Stomach (tissue), 19 donors: ENCODE measurements at places on chromosomes 4 and X. TPM values are rescaled to one million over a fixed set of nuclear protein-coding genes. Genes with fewer than 3 reads are reported as not detected.

DNA sequence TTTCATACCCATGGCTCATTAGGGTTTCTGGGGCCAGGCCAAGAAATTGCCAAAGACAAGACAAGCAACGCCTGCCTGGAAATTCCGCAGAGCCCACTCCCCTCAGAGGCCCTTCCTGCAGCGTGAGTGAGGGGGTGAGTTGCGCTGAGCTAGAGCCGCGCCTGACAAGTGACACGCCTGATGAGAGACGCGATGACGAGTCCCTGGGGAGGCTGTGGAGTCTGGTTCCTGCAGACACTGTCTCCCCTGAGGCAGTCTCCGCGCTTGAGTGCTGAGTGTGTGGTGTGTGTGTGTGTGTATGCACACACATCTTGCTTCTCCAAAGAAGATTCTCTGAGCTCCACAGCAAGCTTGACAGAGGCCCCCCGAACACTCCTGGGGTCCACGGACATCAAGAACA, 269.8 kb downstream of the BCOR start:
- DNase-seq, result no peak

DNA sequence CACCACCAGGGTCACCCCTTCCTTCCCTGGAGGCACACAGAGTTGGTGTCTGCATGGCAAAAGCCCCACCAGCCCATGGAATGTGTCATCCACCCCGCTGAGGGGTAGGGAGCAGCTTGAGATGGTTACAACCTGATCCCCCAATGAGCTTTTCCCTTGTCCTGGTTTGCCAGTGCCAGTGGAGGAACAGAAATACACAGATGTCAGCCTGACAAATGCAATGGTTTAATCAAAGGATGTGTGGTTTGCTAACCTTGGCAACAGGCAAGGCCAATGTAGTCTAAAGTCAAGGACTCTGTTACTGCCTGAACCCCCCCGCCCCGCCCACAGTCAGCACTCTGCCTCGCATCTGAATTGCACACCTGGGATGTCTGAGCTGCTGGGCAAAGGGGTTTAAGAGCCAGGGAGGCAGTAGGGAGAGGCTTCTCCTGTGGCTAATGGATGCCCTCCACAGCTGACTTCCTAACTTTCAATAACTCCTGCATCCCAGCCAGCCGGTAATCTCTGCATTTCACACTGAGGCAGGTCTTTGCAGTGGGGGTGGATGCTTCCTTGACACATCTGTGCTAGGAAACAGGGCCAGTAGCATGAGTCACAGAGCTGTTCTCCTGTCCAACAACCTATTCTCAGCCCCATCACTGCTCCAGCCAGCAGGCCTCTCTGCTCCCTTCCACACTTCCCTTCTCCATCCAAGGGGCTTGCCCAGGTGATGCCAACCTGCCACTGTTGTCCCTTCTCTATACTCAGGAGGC, 137.5 kb downstream of the AMMECR1 start:
- DNase-seq, result no peak

DNA sequence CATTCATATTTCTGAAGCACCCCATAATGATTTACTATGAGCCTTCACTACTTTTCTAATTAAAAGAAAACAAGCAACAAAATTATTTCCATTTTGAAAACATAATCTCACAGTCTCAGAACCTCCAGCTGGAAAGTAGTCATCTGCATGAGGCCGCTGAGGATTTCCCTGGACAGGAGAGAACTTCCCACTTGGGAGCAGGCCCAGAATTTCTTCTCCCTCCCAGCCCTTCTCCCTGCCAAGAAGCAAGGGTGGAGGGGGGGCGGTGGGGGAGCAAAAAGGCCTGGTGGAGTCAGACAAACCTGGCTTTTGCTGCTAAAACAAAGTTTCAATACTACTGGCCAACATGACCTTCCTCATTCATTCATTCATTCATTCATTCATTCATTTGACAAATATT, 167.3 kb downstream of the PJA1 start:
- DNase-seq, result no peak

GRCh38 chr4:85722807-85723206, 247.9 kb downstream of the ARHGAP24 start:
- no peak for DNase-seq

- no peak for DNase-seq
These were observed 40.2 kb downstream of the KDM5C start for GRCh38 chrX:53184836-53185235.

- DNase-seq, result peak; percentile 65
These were observed 158.2 kb upstream of the MAP3K15 start for GRCh38 chrX:19673375-19674040.

DNA sequence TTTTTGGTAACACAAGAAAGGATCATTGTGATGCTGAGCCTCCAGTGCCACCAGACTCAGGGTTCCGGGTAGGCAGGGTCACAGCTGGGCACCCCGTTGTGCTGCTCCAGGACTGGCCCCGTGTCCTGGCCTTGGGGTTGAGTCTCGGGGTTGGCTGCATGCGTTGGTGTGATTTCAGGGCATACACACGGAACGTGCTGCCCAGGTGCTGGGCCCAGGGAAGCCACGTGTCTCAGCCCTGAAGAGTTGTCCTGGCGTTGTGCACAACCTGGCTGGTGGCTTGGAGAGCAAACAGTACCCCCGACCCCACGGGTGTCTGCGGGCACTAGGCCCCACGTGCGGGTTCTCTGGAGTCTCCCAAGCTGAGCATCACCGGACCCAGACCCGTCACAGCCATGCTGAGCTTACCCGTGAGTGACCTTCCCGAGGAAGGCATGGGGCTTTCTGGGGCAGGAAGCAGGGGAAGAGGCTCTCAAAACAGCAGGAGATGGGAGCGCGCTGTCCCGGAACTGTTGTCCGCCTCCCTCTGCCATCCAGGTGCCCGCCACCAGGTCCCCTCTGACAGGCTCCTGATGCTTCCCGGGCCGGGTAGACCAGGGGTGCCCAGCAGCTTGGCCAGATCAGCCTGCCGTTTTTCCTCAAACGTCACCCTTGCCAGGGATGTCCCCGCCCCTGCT, 66.1 kb upstream of the ENPP6 start:
- DNase-seq, result no peak

GRCh38 chr4:33724685-33725084, 2519.6 kb downstream of the ARAP2 start:
- DNase-seq, result no peak

GRCh38 chr4:53196882-53197771, 168.7 kb downstream of the SCFD2 start:
- DNase-seq, result no peak

- DNase-seq, result peak; percentile 94
These were observed 183.2 kb downstream of the FBXW7 start for GRCh38 chr4:152352622-152353116.

DNA sequence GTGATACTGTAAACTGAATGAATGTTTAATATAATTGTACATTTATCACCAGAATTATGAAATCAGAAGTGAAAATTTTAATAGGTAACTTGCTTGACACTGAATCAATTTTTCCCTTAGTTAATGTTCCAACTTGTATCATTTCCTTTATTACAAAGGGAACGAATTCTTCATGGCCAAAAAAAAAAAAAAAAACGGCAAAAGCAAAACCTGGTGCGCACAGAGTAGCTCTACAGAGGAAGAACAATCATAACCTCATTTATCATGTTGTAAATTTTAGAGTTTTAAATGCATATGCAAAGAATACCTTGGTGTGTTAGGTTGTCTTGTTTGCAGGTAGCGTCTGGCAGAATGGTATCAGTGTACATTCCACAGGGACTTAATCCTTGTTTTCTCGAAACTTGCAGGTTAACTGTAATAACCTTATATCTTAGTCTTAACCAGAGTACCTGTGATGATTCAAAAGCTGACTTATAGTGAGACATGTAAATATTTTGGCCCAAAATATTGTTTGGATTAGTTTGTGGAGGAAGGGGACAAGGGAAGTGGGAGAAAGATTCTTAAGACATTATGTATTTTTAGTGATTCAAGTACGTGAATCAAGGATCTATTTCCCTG, 70.0 kb downstream of the NPNT start:
- DNase-seq, result no peak

DNA sequence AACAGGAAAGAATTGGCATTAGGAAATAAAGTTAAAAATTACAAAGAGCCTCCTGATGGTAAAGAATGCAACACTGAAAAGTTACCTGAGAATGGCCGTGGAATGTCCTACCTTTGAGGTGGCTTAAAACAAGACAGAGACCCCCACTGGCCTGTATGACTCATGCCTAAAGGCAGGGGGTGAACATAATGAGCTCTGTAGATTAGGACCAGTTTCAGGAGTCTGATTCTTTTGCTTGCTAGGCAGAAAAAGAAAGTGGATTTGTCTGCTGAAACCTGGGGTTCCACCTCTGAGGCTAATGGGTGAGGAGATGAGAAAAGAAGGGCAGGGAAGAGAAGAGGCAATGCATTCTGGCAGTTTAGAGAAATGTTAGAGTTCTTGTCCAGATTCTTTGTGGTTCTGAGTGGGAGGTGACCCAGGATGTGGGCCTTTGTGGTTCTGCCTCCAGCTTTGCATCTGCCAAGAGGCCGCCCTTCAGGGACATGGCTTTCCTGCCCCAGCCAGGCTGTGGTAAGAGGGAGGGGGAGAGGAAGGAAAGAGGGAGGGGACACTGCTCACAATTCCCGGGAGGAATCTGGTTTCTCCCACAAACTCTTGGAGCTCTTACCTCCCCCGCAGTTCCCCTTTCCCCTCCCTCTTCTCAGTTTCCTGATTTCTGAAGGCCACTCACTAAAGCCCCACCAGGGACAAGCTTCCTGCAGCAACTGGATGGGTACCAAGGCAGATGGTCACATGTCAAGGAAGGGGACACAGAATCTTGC, 109.6 kb downstream of the EFNB1 start:
- peak; percentile 37 for DNase-seq

- no peak for DNase-seq
These were observed 49.4 kb downstream of the ARHGEF6 start for GRCh38 chrX:136731207-136731782.

GRCh38 chr4:177957596-177958360, 515.5 kb upstream of the AGA start:
- DNase-seq, result no peak

RXFP1 gene
- not detected for total RNA-seq

SATL1 gene
- total RNA-seq, result not detected

TXK gene
- total RNA-seq, result not detected

ARHGAP36 gene
- total RNA-seq, result not detected

GPR143 gene
- not detected for total RNA-seq

MAGEB2 gene
- total RNA-seq, result not detected

CITED1 gene
- total RNA-seq, result not detected

NLGN3 gene
- total RNA-seq, result not detected

UCP1 gene
- not detected for total RNA-seq

TEX13B gene
- not detected for total RNA-seq

PWWP3B gene
- 4.9 TPM for total RNA-seq

FANCB gene
- 0.45 TPM for total RNA-seq
